Muscle of leg (tissue), 16 donors: ENCODE measurements at places on chromosomes 1 and 21.
A peak's percentile ranks its signal among the peaks of the same experiment; 100 is the strongest.

DNA sequence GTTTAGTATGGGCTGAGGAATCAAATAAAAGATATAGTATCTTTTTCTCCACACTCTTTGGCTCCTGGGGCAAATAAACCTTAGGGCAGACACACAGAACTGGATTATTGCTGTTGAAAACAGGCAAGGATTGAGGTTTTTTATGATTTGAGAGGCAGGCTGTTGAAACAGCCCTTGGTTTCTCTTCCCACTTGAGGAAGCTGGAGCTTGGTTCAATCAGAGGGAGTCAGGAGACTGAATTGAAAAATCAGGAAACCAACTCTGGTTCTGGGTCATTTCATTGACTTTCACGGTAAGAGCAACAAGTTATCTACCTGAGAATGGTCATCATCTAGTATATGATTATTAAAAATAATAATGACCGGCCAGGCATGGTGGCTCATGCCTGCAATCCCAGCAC lies 108.4 kb downstream of the CNIH3 start:
- no peak for DNase-seq

DNA sequence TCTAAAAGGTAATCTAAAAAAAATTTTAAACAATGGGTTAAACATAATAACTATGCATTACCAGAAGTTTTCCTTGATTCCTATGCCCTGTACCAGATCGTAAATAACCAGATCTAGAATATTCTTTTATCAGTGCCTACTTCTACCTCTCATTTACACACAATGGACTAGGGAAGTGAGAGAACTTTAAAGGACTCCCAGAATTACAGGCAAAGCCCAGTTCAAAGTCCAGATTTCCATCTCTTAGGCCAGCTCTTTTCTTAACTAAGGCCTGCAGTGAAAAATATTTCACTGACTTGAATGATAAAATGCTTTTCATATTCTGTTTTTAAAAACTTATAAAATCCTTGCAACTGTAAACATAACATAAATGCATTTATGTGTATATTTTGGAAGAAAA lies 32.6 kb downstream of the ESRRG start:
- no peak for DNase-seq

- no peak for DNase-seq
These were observed 148.6 kb upstream of the WNT4 start for GRCh38 chr1:22291494-22291893.

DNA sequence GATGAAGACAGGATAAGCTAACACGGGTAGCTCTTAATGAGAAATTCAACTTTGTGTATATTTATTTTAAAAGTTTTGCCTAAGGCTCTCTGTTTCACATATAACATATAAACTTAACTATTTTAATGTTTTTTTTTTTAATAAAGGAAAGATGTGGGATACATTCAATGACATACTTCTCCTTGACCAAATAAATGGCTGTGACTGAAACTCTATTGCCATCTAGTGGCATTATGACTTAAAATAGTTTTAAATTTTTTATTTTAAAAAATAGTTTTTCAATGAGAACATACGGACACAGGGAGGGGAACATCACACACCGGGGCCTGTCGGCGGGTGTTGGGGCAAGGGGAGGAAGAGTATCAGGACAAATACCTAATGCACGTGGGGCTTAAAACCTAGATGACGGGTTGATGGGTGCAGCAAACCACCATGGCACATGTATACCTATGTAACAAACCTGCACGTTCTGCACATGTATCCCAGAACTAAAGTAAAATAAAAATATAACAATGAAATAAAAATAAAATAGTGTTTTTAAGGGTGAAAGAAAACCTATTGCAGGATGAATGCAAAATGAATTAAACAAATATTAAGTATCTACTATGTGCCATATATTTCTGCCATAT lies 83.4 kb downstream of the LYST start:
- peak; percentile 65 for DNase-seq

- DNase-seq = no peak
These were observed 215.0 kb downstream of the KCNT2 start for GRCh38 chr1:196393282-196393681.

- no peak for DNase-seq
These were observed 23.9 kb upstream of the ITLN2 start for GRCh38 chr1:160978510-160978927.

- DNase-seq = peak; percentile 64
These were observed 48.9 kb downstream of the GORAB start for GRCh38 chr1:170580636-170581440.

- DNase-seq = no peak
These were observed 113.5 kb downstream of the PRDM2 start for GRCh38 chr1:13813398-13814012.

DNA sequence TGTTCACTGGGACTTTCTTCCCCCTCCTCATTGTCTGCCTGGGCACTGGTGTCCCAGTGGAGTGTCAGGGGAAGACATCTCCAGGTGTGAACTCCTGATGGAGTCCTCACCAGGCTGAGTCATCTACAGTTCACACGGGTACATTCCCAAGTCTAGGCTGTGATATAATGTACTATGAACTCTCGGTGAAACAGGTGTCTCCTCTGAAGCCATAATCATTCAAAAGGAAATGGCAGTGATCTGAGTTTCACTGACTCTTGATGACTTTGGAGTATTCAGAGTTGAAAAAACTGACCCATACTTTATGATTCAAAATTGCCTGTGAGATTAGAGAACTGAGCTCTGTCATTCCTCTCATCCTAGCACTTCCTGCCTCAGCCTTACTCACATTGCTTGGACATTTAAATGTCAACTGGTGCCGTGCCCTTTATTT lies 9.1 kb downstream of the LAMC2 start:
- DNase-seq = no peak

- no peak for DNase-seq
These were observed 52.4 kb downstream of the FAM78B start for GRCh38 chr1:166114419-166114818.

GRCh38 chr1:28266920-28267322 lies 7.6 kb downstream of the SESN2 start:
- no peak for DNase-seq

GRCh38 chr1:94672934-94673333 lies 131.4 kb upstream of the F3 start:
- DNase-seq = no peak
